ENCODE measurements at places on chromosomes 5 and 9.

GRCh38 chr9:78014776-78015175 lies 16.8 kb downstream of the GNAQ start:
- DNase-seq = no peak

GRCh38 chr5:133938929-133939328 lies 29.5 kb downstream of the C5orf15 start:
- no peak for DNase-seq

DNA sequence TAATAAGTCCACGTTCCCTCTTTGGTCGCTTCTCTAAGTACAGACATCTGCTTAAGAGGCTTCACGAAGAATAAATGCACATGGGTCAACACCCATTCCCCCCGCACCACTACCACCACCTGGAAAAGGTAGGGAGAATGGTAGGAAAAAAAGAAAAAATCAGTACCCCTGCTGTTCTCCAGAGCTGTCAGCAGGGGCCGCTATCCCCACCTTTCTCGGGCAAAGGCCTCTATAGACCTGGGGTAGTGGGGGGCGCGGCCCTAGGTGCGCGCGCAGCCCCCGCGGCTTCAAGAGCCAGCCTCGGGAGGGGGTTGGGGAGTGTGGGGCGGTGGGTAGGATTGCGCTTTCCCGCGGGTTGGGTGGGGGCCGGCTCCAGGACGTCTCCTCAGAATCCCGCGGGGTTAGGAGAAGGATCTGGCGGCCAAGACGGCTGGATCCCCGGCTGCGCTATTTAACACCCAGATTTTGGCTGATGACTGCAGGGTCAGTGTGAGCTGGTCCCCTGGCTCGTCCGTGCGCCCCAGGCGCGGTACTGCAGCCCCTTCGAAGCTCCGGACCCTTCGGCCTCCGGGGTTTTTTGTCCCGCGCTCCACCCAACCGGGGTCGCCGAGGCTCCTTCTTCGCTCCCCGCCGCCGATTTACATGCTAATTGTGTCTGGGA lies 1.6 kb upstream of the SEMA6A start:
- DNase-seq = peak; percentile 79

DNA sequence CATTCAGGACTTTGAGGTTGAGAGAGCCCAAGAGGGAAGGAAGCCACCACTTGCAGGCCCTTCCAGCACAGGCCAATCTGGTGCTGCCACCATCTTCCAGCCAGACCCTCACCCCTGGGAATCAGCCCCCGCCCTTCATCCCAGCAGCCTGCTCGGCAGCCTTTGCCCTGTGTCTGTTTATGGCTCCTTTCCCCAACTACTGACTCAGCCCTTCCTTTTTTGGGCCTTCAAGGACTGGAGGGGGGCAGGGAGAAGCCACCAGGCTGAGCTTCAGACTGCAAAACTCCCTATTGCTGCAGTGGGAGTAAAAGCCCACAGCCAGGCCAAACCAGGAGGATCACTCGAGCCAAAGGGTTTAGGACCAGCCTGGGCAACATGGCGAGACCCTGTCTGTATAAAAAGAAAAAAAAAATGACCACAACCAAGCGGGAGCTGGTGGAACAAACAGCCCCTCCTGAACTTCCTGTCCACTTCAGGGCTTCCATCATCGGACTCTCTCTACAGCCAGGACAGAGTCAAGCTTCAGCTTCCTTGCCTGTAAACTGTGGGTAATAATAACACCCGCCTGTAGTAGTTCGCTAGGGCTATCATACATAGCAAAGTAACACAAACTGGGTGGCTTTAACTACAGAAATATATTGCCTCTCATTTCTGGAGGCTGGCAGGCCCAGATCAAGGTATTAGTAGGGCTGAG lies 85.9 kb upstream of the IL17B start:
- DNase-seq = peak; percentile 86

DNA sequence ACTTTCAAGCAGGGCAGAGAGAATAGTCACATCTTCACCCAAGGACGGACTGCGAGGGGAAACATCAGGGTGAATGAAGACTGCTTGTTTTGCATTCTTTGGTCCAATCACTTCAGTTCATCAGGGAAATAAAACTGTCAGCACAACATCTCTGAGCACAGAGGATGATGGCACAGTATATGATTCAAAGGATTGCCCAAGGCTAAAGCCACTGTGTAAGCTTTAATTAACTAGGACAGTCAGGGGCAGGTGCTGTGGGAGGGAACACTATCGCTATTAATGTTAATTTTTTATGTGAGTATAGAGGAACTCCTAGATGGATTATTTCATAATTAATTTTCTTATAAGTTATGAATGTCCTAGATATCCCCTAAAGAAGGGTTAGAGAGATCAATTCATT lies 112.1 kb downstream of the BASP1 start:
- DNase-seq = no peak

- DNase-seq = no peak
Measured at GRCh38 chr5:149217803-149218155, 53.9 kb upstream of the AFAP1L1 start.

- peak; percentile 51 for DNase-seq
Measured at GRCh38 chr9:1916655-1917054, 98.5 kb upstream of the SMARCA2 start.

DNA sequence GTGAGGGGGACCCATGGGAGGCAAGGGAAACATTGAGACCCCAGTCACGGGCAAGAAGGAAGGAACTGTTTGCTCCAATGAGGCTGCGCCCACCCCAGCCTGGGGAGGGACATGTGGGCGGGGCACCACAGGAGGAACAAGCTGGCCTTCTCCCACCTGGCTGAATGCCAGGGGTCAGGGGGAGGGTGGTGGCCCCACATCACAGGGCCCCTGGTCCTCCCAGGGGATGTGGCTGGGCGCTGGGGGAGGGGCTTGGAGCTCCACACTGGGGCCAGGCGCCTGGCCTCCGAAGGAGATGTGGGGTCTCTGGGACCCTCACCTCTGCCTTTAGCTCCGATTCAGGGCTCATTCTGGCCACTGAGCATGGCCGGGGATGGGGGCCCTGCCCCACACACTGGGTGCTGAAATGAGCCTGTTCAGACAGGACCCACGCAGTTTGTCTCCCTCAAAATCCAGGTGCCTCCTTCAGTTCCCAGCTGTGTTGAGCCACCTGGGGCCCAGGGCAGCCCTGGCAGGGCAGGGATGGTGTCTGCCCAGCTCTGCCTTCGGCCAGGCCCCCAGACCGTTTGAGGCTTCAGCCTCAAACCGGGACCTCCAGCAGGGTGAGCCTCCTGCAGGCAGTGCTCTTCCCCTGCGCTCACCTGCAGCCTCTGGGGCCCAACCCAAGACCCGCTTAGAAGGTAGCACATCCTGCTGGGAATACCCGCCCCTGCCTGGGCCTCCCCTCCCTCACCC lies 33.2 kb upstream of the NOTCH1 start:
- DNase-seq = no peak

GRCh38 chr5:432928-433791 lies 9.8 kb upstream of the EXOC3 start:
- no peak for DNase-seq

DNA sequence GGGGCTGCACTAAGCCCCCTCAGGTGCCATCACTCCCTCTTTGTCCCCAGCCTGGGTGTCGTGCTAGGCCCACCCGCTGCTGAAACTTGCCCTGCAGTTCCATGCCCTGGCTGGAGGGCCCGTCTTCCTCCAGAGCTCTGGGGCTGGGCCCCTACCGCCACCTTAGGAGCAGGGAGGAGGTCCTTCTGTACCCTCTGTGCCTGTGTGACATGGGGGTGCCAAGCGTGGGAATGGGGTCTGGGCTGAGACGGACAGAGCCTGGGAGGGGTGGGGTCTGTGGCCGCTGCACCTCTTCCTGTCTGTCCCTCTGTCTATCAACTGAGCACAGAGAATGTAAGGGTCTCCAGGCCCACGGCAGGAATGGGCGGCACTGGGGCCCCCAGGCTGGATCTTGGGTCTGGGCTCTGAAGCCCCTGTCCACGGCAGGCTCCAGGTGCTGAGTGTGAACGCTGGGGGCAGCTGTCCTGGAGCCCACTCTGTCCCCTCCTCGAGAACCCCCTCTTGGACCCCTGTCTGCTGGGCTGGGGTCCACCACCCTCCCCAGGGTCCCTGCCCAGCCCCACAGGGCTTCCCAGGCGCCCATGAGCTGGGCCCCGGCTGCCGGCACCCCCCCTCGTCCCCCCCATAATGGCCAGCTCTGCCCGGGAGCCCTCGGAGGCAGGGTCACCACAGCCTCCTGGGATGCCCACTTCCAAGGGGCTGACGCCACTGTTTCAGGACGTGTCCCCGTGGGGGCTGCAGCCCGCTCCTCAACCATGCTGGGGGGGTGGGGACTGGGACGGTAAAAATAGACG lies 15.8 kb upstream of the NRARP start:
- DNase-seq = no peak

DNA sequence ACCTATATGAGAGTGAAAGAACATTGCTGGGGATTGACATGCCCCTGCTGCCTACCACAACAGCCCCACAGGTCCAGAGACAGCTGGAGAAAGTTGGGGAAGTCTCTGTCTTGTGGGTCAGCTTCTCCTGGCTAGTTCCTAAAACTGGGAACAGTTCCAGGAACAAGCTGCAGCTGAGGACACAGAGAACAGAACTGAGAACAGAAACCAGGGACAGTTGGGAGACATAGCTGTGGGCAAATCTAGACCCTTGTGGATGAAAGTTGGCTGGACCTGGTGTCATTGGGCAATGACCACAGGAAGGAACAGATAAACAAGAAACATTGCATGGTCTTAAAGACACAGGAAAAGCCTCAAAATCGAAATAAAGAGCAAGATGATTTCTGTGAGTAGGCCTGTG lies 58.3 kb upstream of the MOCS2 start:
- DNase-seq = peak; percentile 40

- DNase-seq = no peak
Measured at GRCh38 chr5:168578006-168578405, 1.2 kb downstream of the PANK3 start.

DNA sequence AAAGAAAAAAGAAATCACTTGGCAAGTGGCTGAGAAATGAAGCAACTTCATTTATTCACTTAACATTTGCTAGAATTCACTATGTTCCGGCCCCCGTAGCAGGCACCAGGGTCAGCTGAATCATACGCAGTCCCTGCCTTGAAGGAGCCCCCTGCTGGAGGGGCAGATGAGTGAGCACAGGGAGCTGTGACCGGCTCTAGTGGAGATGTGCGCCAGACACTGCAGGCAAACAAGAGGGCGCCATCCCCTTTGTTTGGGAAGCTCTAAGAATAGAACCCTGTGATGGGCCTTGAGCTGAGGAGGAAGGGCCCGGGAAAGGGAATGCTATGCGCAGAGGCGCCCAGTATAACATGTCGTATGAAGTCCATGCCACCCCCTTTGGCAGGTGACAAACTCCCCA lies 20.2 kb upstream of the RPL26L1 start:
- DNase-seq = peak; percentile 24

DNA sequence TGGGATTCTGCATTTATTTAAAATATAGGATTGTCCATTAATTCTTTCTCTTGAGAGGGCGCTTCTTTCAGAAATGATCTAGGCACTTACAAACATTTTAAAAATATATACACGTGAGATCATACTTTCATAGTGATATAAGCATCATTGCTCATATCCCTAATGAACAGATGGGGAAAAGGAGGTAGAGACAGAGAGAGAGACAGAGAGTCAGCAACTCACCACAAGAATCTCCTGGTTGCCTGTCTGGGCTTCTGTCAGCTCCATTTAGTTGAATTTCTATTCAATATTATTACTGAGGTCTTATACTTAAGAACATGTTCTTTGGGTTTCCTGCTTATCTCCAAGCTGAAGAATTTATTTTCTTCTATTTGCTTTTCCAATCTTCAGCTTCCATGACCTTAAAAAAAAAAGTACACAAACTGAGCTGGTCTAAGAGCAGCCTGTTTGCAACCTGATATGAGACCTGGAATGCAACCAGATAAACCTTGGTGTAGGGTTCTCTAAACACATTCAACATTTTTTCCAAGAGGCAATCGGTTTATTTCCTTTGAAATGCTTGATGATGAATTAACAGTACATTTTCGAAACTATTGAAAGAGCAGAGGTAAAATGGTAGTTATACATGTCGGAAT lies 51.6 kb upstream of the LIFR start:
- DNase-seq = no peak

GRCh38 chr5:36242534-36243485 lies 1.1 kb upstream of the NADK2 start:
- DNase-seq = peak; percentile 15

DNA sequence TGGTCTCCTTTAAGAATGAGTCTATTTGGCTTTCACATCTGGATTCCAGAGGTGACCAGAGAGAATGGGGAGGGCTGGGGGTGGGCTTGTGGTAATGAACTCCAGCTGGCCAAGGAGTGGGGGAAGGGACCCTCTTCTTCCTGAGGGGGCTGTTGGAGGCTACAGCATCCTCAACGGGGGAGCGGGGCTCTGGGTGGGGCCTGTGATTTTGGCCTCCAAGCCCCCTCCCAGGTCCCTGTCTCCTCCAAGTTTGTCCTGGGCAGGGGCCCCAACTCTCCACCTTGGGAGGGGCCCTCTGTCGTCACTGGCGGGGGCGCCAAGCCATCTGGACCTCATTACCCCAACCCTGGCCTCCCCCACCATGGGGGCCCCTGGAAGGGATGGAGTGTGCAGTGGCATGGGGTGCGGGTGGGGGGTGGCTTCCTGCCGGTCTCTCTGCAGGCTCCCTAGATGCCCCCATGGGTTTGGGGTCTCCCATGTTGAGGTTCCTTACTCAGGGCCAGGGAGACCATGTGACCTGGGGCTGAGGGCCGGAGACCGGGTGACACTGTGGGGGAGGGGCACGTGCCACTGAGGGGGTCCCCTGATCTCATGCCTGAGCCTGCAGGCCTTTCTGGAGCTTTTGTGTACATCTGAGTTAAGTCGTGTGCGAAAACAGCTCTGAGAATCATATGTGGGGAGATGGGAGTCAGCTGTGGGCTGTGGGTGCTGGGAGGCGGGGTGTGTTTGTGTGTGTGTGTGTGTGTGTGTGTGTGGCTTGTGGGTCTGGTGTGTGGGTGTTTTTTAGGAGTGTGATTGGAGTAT lies 32.4 kb downstream of the GOLGA2 start:
- peak; percentile 74 for DNase-seq

DNA sequence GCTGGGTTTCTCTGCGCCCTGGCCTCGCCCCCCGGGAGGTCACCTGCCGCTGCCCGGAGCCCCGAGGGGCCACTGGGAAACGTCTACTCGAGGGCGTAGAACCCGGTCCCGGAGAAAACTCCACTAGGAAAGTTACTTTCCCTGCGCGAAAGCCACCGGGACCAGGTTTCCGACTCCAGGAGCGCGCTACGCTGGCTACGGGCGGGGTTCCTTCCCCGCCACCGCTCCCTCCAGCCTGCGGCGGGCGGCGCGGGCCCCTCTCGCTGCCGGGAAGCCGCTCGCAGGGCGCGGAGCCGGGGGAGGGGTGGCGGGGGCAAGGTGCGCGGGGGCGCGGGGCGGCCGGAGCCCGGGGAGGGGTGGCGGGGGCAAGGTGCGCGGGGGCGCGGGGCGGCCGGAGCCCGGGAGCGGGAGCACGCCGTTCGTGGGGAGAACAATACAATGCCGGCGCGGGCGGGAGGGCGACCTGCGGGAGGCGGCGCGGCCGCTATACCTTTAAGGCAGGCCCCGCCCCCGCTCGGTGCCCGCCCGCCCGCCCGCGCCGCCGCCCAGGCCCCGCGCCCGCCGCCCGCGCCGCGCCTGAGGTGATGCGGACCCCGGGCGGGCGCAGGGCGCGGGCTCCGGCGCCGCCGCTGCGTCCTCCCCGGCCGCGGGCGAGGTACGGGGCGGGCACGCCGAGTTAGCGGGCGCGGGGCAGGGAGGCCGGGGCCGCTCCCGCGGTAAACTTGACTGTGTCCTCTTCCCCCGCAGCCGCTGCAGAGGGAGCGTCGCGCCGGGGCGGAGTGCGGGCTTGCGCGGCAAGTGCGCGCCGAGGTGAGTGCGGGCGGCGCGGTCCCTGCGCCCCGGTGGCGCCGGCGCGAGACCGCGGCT lies 278.1 kb downstream of the AOPEP start:
- peak; percentile 76 for DNase-seq

Measured in AG20443 (cell line).